ENCODE measurements at places on chromosomes 1 and 21. TPM values are rescaled to one million over a fixed set of nuclear protein-coding genes. Genes with fewer than 3 reads are reported as not detected.

GRCh38 chr21:27648560-27648959 lies 681.7 kb upstream of the ADAMTS5 start:
- no peaks in the 10 kb centered on the region for H3K4me1 ChIP-seq
- no peak overlapping the region for H3K27ac ChIP-seq
- H3K27me3 ChIP-seq, result no peaks in the 10 kb centered on the region
- DNase-seq, result no peak
- H3K4me3 ChIP-seq, result no peak overlapping the region

- no peak overlapping the region for H3K4me3 ChIP-seq
- peaks cover 2% of the 10 kb centered on the region for H3K36me3 ChIP-seq
- H3K27me3 ChIP-seq, result no peaks in the 10 kb centered on the region
- no peak overlapping the region for H3K27ac ChIP-seq
- no peak for DNase-seq
- peaks cover 37% of the 10 kb centered on the region for H3K4me1 ChIP-seq
Measured at GRCh38 chr1:172360511-172360910, 60.0 kb upstream of the C1orf105 start.

GRCh38 chr21:27818847-27819246 lies 852.0 kb upstream of the ADAMTS5 start:
- no peaks in the 10 kb centered on the region for H3K36me3 ChIP-seq
- no peak overlapping the region for H3K27ac ChIP-seq
- no peaks in the 10 kb centered on the region for H3K4me1 ChIP-seq

DNA sequence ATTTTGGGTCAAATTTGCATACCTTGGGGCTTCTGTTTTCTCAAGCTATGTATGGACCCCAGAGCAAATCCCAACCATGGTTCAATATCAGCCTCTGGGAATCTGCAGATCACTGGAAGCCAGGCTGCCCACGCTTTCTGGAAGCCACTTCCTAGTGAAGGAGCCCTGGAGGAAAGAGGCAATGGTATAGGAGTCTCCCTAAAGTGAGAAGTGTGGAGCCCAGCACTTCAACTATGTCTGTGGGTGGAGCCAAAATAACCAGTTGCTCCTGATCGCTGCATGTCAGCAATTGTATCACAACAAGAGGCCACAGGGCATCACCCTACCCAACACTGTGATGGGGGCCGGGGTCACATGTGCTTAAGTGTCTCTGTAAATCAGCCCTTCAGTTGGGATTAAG lies 26.9 kb downstream of the ETS2 start:
- no peak overlapping the region for H3K27ac ChIP-seq
- no peaks in the 10 kb centered on the region for H3K27me3 ChIP-seq
- H3K36me3 ChIP-seq, result no peaks in the 10 kb centered on the region
- H3K4me3 ChIP-seq, result no peak overlapping the region

DNA sequence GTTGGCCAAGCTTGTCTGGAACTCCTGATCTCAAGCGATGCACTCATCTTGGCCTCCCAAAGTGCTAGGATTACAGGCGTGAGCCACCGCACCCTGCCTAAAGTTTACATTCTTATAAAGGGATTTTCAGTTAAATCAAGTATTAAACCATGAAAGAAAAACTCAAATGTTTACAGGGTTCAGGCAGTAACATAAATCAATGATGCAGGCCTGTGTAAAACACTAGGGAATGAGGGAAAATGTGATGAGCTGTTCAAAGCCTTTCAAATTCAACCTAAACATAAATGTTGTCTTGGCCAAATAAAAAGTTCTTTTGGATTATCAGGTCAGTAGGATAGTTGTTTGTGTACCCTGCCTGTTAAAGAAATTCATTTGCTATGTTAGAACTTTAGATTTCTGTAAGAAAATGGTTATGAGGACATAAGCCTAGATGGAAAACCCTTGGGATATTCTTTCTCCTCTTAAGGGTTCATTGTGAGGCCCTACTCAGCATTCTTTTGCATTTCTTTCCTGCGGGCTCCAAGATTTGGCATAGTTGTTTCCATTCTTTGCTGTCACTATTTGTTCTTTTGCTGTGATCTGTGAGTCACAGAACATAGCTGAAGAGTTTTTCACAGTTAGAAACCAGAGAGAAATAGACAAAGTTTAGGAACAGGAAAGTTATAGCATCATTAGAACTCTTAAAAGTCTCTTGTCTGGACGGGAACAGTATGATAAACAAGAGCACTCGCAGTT lies 8.9 kb upstream of the ZRANB2 start:
- no peak overlapping the region for H3K4me3 ChIP-seq
- no peaks in the 10 kb centered on the region for H3K4me1 ChIP-seq
- H3K36me3 ChIP-seq, result no peaks in the 10 kb centered on the region
- H3K27ac ChIP-seq, result no peak overlapping the region
- DNase-seq, result no peak

SLC41A1 gene
- 8.9 TPM for total RNA-seq

C4BPB gene
- total RNA-seq, result 1.7 TPM
